ENCODE measurements at places on chromosomes 5 and 9.

GRCh38 chr9:114861922-114862605, 56.2 kb upstream of the TNFSF15 start:
- no peak for DNase-seq

GRCh38 chr5:164504141-164504772, 998.8 kb downstream of the MAT2B start:
- DNase-seq = peak; percentile 66

DNA sequence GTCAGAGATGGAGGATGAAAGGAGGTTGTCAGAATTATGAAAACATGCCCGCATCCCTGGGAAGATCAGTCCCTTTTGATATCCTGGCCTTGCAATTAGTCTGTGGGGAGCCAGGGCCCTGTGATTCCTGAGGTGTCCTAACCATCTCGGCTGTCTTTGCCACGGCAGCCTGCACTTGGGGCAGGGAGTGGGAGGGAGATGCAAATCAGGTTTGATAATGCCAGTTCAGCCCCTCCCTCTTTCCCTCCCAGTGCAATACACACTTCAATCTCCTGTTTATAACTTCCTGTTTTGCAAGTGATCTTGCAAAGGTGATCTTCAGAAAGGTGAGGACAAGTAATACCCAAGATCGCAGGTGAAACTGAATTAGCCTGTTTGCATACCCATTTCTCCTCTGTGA, 114.0 kb upstream of the ALDH1B1 start:
- DNase-seq = no peak

- DNase-seq = no peak
Measured at GRCh38 chr9:128002959-128003358, 22.2 kb upstream of the EEIG1 start.

GRCh38 chr5:173029499-173029921, 26.6 kb upstream of the CREBRF start:
- DNase-seq = no peak

- peak; percentile 22 for DNase-seq
Measured at GRCh38 chr9:19699756-19700155, 89.1 kb downstream of the SLC24A2 start.
